Left renal pelvis (tissue), 4 donors: ENCODE measurements at places on chromosomes 1 and 21.

GRCh38 chr1:94952539-94952938, 25.6 kb upstream of the CNN3 start:
- DNase-seq = no peak

GRCh38 chr1:112849425-112850033, 106.5 kb downstream of the SLC16A1 start:
- no peak for DNase-seq

- no peak for DNase-seq
Measured at GRCh38 chr1:10739589-10739988, 56.9 kb downstream of the CASZ1 start.

- DNase-seq = no peak
Measured at GRCh38 chr1:21644348-21644747, 24.8 kb downstream of the RAP1GAP start.

GRCh38 chr1:93764366-93764750, 82.7 kb upstream of the BCAR3 start:
- DNase-seq = no peak
